ENCODE measurements at places on chromosomes 2 and 18.

DNA sequence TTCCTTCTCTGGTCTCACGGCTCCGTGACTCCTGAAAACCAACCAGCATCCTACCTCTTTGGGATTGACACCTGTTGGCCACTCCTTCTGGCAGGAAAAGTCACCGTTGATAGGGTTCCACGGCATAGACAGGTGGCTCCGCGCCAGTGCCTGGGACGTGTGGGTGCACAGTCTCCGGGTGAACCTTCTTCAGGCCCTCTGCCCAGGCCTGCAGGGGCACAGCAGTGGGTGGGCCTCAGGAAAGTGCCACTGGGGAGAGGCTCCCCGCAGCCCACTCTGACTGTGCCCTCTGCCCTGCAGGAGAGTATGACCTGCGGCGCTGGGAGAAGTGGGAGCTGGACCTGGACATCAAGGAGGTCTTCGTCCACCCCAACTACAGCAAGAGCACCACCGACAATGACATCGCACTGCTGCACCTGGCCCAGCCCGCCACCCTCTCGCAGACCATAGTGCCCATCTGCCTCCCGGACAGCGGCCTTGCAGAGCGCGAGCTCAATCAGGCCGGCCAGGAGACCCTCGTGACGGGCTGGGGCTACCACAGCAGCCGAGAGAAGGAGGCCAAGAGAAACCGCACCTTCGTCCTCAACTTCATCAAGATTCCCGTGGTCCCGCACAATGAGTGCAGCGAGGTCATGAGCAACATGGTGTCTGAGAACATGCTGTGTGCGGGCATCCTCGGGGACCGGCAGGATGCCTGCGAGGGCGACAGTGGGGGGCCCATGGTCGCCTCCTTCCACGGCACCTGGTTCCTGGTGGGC is 10.0 kb downstream of the PROC start:
- no peak overlapping the region for H3K27ac ChIP-seq
- no peak overlapping the region for H3K4me3 ChIP-seq
- H3K4me1 ChIP-seq = peaks cover 15% of the 10 kb centered on the region
- no peaks in the 10 kb centered on the region for H3K36me3 ChIP-seq
- no peak for DNase-seq

DNA sequence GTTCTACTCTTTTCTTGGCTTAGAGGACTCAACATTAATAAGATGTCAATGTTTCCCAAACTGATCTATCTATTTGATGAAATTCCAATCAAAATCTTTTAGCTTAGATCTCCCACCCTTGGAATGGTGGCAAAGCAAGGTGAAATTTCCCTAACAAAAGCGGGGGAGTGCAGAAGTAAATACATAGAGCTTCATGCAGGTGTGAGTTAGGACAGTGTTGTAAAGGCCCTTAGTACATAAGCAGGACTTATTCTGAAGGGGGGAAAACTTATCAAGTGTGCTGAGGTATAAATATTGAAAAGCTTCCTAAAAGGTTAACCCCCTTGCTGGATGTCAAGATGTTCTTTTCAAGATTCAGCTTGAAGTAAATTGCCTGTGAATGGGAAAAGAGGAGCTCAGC is 608.6 kb upstream of the CELF4 start:
- no peak overlapping the region for H3K4me3 ChIP-seq
- no peaks in the 10 kb centered on the region for H3K27me3 ChIP-seq
- DNase-seq = no peak
- peaks cover 14% of the 10 kb centered on the region for H3K4me1 ChIP-seq
- no peaks in the 10 kb centered on the region for H3K36me3 ChIP-seq

DNA sequence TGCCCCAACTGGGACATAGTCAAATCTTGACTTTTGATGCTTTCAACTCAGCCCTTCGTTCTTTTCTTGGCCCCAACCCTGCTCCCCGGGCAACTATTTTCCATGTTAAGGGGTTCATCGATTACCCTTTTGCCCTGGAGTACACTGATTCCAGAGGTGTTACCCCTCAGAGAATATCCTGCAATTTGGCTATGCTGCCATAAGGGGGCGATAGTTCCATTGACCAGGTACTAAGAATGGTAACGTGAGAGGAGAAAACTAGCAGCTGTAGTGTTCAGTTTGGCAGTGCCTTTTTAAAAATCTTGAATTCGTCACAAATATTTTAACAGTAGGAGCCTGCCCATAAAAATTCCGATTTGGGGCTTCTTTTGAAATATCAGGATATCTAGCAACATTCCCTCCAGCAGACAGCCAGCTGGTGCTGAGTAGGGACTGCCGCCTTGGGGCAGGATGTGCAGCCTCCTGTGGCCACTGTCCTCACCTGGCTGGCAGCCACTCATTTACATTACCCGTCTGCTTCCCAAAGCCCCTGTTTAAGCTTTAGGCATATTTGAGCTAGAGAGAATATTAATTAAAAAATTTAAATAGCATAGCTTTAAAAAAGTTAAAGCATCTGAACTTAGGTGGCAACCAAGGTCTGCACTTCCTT is 146.3 kb upstream of the SKOR2 start:
- peaks cover under 1% of the 10 kb centered on the region for H3K27me3 ChIP-seq
- peak; percentile 73 for DNase-seq
- H3K4me3 ChIP-seq = no peak overlapping the region
- H3K36me3 ChIP-seq = no peaks in the 10 kb centered on the region
- H3K4me1 ChIP-seq = no peaks in the 10 kb centered on the region
- H3K27ac ChIP-seq = no peak overlapping the region

- no peak overlapping the region for H3K27ac ChIP-seq
- no peaks in the 10 kb centered on the region for H3K4me1 ChIP-seq
- peaks cover 25% of the 10 kb centered on the region for H3K36me3 ChIP-seq
- no peaks in the 10 kb centered on the region for H3K27me3 ChIP-seq
Observed at GRCh38 chr2:232913903-232914302, 43.8 kb downstream of the SNORC start.

DNA sequence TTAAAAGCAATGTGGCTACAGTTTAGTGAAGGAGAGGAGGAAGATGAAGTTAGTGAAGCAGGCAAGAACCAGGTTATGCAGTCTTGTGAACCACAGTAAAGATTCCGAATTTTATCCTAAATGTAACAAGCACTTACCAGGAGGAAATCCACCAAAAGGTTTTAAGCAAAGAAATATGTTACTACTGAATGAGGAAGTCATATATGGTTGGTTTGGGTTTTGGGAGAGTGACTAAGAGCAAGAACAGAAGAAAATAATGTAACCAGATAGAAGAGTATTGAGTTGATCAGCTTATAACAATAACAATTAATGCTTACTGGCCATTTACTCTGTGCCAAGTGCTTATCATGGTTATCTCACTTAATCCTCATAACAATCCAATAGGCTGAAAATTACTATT is 1.9 kb downstream of the USP37 start:
- peaks cover 16% of the 10 kb centered on the region for H3K36me3 ChIP-seq
- H3K27me3 ChIP-seq = no peaks in the 10 kb centered on the region
- no peak for DNase-seq
- peak overlapping the region; percentile 69 for H3K27ac ChIP-seq
- H3K4me1 ChIP-seq = peaks cover 33% of the 10 kb centered on the region

GRCh38 chr2:80322311-80322920 is 17.9 kb upstream of the LRRTM1 start:
- peak; percentile 28 for DNase-seq
- peaks cover 6% of the 10 kb centered on the region for H3K4me1 ChIP-seq
- H3K27me3 ChIP-seq = peaks cover 16% of the 10 kb centered on the region
- H3K36me3 ChIP-seq = no peaks in the 10 kb centered on the region
- H3K4me3 ChIP-seq = peak overlapping the region; percentile 60

DNA sequence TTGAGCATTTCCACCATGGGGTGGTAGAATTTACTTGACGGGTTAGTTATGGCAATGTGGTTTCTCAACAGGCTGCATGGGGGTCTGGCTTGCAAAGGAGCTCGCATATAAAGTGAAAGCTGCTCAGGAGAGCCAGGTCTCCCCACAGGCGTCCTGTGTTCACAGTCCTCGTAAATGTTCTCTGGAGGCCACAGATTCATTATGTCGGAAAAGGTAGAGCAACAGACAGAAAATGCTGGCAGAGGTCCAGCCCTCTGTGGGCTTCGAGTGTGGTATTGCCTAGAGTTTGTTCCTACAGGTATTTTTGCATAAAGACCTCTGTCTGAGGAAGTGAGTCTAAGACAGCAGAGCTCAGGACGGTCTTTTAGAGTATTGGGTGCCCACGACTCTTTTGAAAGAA is 96.4 kb downstream of the CDCA7 start:
- H3K4me1 ChIP-seq = peaks cover 21% of the 10 kb centered on the region
- H3K4me3 ChIP-seq = no peak overlapping the region
- DNase-seq = no peak
- no peak overlapping the region for H3K27ac ChIP-seq
- H3K36me3 ChIP-seq = no peaks in the 10 kb centered on the region
- peaks cover 5% of the 10 kb centered on the region for H3K27me3 ChIP-seq

- no peak overlapping the region for H3K27ac ChIP-seq
- H3K4me1 ChIP-seq = 0 out of 2 replicates have a peak, but pooled peaks cover 4% of the 10 kb centered on the region
- H3K4me3 ChIP-seq = no peak overlapping the region
- H3K27me3 ChIP-seq = no peaks in the 10 kb centered on the region
- H3K36me3 ChIP-seq = no peaks in the 10 kb centered on the region
Observed at GRCh38 chr2:102657770-102658169, 38.4 kb downstream of the SLC9A2 start.

- no peaks in the 10 kb centered on the region for H3K36me3 ChIP-seq
- H3K27ac ChIP-seq = no peak overlapping the region
- DNase-seq = no peak
- no peak overlapping the region for H3K4me3 ChIP-seq
- H3K4me1 ChIP-seq = no peaks in the 10 kb centered on the region
- H3K27me3 ChIP-seq = no peaks in the 10 kb centered on the region
Observed at GRCh38 chr2:31413025-31413424, 1.5 kb downstream of the XDH start.

DNA sequence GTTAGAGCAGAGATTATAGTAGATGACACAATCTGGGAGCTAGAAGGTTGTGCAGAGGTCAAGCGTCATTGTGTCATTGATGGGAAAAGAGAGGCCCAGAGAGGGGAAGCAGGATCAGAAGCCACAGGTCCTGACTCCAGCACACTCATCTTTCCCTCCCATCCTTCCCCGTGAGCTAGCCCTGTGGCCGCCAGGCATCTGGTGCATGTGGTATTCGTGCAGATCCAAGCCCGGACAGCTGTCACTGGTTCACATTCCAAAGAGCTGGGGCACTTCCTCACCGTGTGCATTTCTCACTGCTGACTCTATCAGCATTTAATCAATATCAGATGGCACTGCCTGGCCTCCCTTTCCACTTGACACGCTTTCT is 94.1 kb upstream of the THOC1 start:
- peaks cover 28% of the 10 kb centered on the region for H3K4me1 ChIP-seq
- H3K36me3 ChIP-seq = no peaks in the 10 kb centered on the region
- H3K4me3 ChIP-seq = no peak overlapping the region
- no peak for DNase-seq

DNA sequence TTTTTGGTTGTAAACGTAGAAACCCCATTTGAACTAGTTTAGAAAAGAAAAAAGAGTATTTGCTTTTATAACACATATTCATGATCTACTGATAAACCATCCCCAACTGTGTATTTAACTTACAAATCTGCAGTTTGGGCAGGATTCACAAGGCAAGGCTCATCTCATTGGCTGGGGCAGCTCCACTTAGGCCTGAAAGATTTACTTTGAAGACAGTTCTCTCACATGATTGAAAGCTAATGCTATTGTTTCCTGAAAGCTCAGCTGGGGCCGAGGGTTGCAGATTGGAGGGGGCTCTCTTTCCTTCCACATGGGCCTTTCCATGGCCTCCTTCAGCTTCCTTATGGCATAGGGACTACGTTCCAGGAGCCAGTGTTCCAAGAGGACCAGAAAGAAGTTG is 47.4 kb downstream of the ARHGAP15 start:
- H3K4me3 ChIP-seq = no peak overlapping the region
- DNase-seq = no peak

DNA sequence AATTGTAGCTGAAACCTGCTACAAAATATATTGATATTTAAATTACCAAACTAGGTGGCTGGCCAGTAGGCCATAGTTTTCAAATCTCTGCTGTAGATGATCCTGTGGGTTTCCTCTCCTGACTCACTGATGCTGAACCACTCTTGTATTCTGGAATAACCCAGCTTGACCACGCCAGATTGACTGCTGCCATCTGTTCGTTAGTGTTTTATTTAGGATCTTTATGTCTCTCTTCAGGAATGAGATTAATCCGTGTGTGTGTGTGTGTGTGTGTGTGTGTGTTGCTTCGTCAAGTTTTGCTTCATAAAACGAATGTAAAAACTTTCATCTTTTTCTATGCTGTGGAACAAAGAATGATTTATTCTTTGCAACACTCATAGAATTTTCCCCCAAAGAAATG is 187.1 kb downstream of the DYSF start:
- no peaks in the 10 kb centered on the region for H3K27me3 ChIP-seq
- H3K4me1 ChIP-seq = peaks cover 15% of the 10 kb centered on the region
- H3K36me3 ChIP-seq = no peaks in the 10 kb centered on the region
- H3K27ac ChIP-seq = no peak overlapping the region
- H3K4me3 ChIP-seq = no peak overlapping the region

DNA sequence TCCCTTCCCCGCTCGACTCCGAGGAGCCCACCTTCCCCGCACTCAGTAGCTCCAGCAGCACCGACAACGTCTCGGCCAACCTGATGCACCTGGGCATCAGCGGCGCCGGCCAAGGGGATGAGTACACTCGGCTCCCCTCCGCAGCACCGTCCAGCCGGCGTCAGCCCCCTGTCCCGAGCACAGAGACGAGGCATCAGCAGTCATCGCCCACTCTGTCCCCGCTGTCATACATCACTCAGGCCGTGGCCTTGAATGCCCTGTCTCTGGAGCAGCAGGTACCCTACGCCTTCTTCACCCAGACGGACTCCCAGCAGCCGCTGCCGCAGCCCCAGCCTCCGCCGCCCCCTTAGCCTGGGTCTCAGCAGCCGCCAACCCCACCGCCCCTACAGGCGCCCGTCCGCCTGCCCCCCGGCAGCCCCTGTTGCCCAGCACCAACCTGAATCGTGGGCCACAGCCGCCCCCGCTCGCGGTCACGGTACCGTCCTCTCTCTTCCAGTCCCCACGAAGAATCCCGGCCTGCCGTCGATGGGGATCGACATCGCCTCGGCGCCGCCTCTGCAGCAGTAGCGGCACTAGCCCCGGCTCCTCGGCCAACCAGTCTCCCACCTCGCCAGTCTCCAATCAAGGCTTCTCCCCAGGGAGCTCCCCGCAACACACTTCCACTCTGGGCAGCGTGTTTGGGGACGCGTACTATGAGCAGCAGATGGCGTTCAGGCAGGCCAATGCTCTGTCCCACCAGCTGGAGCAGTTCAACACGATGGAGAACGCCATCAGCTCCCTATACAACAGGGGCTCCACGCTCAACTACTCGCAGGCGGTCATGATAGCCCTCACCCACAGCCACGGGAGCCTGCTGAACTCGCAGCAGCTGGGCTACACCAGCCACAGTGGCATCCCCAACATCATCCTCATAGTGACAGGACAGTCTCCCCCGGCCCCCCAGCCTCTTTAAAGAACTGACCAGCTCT is 1195.9 kb upstream of the CHAC2 start:
- H3K27me3 ChIP-seq = no peaks in the 10 kb centered on the region
- no peak overlapping the region for H3K27ac ChIP-seq
- peaks cover 25% of the 10 kb centered on the region for H3K36me3 ChIP-seq
- 0 out of 2 replicates have a peak, but pooled peaks cover 8% of the 10 kb centered on the region for H3K4me1 ChIP-seq
- H3K4me3 ChIP-seq = no peak overlapping the region

GRCh38 chr2:185793532-185794345 is 55.1 kb downstream of the FSIP2 start:
- H3K4me3 ChIP-seq = no peak overlapping the region
- DNase-seq = no peak
- H3K27ac ChIP-seq = no peak overlapping the region
- no peaks in the 10 kb centered on the region for H3K27me3 ChIP-seq
